ENCODE measurements at places on chromosomes 12 and 14.

GRCh38 chr12:131346555-131347344 lies 364.1 kb upstream of the SFSWAP start:
- DNase-seq = no peak

GRCh38 chr14:51697848-51698247 lies 46.1 kb downstream of the FRMD6 start:
- DNase-seq = no peak

GRCh38 chr12:65694130-65694529 lies 130.2 kb upstream of the HMGA2 start:
- DNase-seq = no peak

- peak; percentile 20 for DNase-seq
These were observed 449.9 kb downstream of the DPF3 start for GRCh38 chr14:72443991-72444441.

GRCh38 chr14:48398675-48399282 lies 723.4 kb upstream of the MDGA2 start:
- DNase-seq = no peak

DNA sequence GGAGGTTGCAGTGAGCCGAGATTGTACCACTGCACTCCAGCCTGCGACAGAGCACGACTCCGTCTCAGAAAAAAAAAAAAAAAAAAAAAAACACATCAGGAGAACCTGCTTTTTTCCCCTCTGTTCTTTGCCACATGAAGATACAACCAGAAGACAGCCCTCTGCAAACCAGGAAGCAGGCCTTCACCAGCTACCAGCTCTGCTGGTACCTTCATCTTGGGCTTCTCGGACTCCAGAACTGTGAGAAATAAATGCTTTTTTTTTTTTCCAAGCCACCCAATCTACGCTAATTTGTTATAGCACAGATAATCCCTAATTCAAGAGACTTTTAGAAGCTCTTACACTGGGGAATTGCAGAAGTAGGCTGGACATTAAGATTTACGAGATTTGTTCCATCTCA lies 121.2 kb downstream of the GARIN6 start:
- DNase-seq = no peak

GRCh38 chr14:33279865-33280264 lies 341.2 kb downstream of the NPAS3 start:
- no peak for DNase-seq

- no peak for DNase-seq
These were observed 19.0 kb downstream of the TWF1 start for GRCh38 chr12:43786899-43787693.

- no peak for DNase-seq
These were observed 5.6 kb downstream of the CLEC14A start for GRCh38 chr14:38250331-38250730.
